ENCODE measurements at places on chromosomes 4 and X.

DNA sequence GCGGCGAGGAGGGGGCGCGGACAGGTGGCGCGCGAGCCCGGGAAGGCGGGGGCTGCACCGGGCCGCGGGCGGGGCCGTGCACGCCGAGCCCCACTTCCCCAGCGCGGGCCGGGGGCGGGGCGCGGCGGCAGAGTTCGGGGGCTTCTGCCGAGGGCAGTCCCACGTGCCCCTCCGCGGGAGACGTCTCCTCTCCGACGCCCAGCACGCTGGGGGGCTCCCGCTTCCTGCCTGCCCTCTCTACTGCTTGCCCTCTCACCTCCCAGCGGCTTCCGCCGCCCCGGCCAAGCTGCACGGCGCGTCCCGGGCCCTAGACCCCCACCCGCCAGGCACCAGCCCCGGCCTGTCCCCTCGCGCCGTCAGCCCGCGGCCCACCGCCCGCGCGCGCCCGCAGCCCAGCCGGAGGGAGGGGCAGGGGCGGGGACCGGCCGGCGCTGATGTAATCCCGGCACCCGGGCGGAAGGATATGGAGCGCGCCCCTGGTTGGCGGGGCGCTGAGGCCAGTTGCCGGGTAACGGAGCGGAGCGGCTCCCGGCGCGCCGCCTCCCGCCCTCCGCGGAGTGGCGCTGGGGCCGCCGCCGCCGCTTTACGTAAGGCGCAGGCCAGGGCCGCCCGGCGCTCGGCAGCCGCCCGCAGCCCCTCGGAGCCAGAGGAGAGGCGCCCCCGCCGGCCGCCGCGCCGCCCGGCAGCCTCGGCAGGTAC lies at the start of gene KIAA0232:
Gene KIAA0232 (plus strand): TSS at position 581 of the 699 bp plus-strand sequence. CDS start 41,727 bp downstream, outside the sequence.
- peak; percentile 39 for DNase-seq

DNA sequence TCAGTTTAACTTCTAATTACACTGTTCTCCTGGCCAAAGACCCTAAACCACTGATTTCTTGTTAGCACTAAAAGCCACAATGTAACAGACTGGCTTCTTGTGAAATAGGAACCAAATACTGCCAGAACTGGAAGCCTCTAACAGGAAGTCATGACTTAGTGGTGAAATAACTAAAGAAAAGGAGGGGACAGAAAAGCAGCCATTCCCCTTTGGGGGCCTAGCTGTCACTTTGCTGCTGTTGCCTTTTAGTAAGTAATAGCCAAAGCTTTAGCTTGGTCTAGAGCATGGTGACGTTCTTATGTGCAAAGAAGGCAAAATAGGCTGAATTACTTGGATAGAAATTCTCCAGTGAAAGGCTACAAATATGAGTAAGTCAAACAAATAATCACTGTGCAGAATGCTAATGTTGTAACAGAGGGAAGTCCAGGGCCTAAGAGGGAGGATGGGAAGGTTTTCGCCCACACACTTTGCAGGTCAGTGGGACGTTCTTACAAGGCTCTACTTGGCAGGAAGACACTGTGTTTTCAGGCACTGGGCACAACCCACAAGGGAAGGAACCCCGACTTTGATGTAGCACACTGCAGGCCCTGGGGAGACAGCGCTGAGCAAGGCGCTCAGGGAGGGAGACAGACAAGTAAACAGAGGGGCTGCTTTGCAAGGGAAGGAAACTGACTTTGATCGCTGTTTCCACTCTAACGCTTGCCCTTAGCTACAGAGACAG lies 16.7 kb downstream of the GAB3 start:
- no peak for DNase-seq

GRCh38 chrX:14062524-14062923 lies 32.8 kb upstream of the GEMIN8 start:
- DNase-seq, result no peak

GRCh38 chrX:107574711-107575110 lies 53.6 kb upstream of the PRPS1 start:
- no peak for DNase-seq

DNA sequence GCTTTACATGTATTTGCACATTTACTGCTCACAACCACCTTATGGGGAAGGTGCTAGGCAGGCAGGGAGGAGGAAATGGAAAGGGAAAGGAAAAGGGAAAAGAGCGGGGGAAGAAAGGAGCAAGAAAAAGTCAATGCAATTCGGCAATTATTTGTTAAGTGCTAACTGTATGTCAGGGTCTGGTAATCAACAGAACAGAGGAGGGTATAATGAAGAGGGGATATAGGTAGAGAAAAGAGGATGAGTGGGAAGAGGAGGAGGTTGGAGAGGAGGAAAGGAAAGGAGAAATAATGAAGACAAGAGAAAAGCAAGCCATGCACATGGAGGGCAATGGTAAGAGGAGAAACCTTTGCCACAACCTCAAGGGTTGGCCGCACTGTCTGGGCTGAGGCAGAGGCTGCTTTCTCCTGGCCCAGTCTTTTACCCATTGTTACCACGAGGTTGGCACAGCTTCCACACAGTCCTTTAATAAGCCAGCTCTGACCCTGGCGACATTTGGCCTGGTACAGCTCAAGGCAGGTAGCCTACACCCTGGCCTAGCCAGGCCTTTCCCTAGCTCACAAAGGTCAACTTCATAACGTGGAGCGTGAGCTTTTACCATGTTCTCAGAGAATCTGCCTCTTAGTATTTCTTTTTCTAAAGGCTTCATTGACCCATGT lies 836 bp downstream of the BTK start:
- no peak for DNase-seq

DNA sequence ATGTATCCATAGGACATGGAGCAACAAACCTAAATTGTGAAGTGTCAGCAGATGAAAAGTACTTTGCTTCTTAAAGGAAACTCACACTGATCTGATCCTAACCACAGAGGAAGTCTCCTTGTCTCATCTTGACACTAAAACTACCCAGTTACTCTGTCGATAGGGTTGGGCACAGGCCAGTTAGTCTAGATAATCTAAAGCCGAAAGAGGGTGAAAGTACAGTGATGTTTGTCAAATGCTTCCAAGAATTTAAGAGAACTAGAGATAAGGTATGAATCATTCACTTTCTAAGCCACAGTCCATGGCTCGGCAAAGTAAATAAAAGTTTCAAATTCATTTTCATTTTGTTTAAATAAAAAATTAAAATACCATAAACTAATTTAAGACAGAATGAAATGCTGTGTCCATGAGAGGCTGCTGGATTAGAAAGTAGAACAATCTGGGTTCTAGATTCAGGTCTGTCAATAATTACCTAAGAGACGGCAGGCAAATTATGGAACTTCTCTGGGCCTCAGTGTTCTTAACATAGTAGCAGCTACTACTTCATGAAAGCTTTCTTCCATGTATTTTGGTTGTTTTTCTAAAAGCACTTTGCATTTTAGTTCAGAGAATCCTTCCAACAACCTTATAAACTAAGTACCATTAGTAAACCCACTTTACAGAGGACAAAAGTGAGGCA lies 176.7 kb downstream of the LDB2 start:
- no peak for DNase-seq

DNA sequence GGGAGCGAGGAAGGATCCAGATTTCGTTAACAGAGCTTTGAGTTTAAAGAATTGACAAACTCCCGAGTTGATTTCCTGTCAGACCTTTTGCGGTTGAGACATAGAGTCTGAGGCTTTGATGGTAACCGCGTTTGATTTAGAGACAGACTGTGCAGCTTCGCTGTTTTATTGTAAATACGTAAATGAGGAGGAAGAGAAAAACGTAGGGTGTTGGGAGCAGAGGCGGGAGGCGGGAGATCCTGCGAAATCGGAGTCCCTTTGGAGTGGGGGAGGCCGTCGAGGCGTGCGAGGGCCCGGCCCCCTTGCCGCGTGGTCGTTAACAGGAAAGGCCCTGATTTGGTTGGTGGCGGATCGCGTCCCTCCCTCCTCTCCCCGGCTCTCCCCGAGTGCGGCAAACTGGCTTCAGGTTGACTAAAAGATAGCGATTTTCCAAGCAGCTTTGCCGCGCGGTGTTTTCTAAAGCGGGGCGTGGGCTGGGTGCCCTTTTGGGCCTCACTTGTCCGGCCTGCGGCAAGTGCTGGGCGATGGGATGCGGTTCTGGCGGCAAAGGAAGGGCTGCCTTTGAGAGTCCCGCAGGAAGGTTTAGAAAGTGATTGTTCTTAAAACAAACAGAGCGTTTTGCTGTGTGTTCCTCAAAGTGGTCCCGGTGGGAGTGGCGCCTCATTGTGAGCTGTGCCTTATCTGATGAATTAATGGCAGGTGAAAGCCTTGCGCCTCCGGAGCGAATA lies 857 bp downstream of the SCML1 start:
- no peak for DNase-seq

GRCh38 chrX:103806862-103807474 lies 25.1 kb downstream of the RAB9B start:
- DNase-seq, result no peak

GRCh38 chrX:13128104-13128503 lies 83.7 kb upstream of the FAM9C start:
- DNase-seq, result no peak

- DNase-seq, result no peak
These were observed 736.1 kb upstream of the ADGRL3 start for GRCh38 chr4:60463857-60464502.

- no peak for DNase-seq
These were observed 408.9 kb upstream of the CTSO start for GRCh38 chr4:156362581-156362980.

- no peak for DNase-seq
These were observed 7.2 kb downstream of the NR0B1 start for GRCh38 chrX:30301963-30302362.

DNA sequence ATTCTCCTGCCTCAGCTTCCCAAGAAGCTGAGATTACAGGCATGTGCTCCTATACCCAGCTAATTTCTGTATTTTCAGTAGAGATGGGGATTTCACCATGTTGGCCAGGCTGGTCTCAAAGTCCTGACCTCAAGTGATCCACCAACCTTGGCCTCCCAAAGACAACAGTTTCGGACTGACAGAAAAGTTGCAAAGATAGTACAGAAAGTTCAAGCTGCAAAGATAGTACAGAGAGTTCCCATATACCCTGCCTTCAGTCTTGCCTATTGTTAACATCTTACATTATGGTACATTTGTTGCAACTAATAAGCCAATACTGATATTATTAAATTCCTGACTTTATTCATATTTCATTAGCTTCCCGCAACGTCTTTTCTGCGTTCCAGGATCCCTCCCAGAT lies 65.8 kb downstream of the SUPT20HL2 start:
- DNase-seq, result no peak

DNA sequence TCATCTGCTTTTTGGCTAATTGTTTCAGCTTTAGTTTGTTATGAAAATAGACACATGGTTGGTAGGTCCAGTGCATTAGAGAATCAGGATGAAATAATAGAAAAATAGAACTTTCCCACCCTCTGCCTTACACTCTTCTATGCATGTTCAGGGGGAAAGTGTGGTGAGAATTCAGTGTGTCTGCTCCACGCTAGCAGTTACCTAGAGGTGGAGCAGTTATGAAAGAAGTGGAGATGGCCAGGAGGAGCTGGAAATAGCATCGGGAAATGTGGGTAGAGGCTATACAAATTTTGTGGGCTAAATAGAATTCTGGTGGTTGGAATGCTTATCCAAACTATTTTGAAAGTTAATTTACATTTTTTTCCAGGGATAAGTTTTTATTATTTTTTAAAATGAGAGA lies 91.4 kb upstream of the MAD2L1 start:
- DNase-seq, result no peak

DNA sequence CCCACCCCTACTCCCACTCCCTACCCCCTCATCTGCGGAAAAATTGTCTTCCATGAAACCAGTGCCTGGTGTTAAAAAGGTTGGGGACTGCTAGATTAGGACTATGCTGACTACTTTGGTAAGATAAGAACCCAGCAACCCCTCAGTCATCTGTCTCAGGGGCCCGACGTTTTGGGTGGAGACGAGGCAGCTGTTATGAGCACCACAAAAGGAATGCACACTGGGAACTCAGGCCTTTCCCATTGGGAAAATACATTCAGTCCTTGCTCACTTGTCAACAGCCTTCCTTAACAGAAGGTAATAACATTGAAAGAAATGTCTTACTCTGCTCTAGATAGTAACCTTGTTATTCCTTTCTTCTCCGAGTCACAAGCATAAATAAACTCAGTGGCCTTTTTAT lies 310.8 kb downstream of the AFF2 start:
- DNase-seq, result no peak

DNA sequence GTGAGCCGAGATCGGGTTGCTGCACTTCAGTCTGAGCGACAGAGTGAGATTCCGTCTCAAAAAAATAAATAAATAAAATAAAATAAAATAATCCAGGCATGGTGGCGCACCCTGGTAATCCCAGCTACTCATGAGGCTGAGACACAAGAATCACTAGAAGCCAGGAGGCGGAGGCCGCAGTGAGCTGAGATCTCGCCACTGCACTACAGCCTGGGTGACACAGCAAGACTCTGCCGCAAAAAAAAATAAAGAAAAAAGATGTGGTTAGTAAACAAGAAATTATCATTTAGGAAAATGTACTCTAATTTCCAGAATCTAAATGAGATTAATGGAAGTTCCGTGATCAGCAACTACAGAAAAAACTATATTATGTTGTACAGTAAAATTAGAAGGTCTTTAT lies 14.5 kb upstream of the LRBA start:
- no peak for DNase-seq

GRCh38 chrX:21781525-21781924 lies 23.6 kb upstream of the SMPX start:
- DNase-seq, result no peak

GRCh38 chrX:44305921-44306320 lies 37.6 kb downstream of the EFHC2 start:
- DNase-seq, result no peak

DNA sequence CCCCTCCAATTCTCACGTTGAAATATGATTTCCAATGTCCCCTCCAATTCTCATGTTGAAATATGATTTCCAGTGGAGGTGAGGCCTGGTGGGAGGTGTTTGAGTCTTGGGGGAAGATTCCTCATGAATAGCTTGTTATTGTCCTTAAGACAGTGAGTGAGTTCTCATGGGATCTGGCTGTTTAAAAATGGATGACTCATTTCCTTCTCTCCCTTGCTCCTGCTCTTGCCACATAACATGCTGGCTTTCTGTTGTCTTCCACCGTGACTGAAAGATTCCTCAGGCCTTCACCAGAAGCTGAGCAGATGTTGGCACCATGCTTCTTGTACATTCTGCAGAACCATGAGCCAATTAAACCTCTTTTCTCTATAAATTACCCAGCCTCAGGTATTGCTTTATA lies 346.8 kb upstream of the TECRL start:
- DNase-seq, result no peak

GRCh38 chr4:98909646-98910401 lies 19.1 kb downstream of the EIF4E start:
- DNase-seq, result no peak

GRCh38 chr4:153234885-153235284 lies 30.6 kb downstream of the TRIM2 start:
- no peak for DNase-seq

GRCh38 chrX:134821370-134821769 lies 163.1 kb upstream of the PLAC1 start:
- no peak for DNase-seq

- no peak for DNase-seq
These were observed 100.7 kb upstream of the GRPR start for GRCh38 chrX:16022580-16023200.

GRCh38 chr4:152709675-152710438 lies 30.1 kb upstream of the TMEM154 start:
- no peak for DNase-seq

DNA sequence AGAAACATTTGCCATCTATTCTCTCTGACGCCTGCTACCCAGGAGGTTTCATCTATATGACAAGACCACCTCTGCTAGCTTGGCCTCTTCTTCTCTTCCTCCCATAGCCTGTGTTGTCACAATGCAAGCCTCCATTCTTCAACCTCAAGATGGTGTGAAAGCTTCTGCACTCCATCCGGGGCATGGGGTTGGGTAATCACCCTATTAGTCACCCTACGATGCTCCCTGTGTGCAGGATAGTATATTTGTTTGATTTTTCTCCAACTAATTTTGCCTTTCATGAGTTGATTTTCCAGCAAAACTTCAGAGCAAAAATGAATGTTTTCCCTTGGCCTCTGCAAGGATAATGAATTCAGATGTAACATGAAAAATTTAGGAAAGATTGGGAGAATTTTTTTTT lies 128.0 kb upstream of the STS start:
- no peak for DNase-seq

Data from esophagus squamous epithelium (tissue), 5 donors.